ENCODE measurements at places on chromosomes 3 and 15.

GRCh38 chr3:136473716-136474326 lies 223.7 kb downstream of the PCCB start:
- DNase-seq, result no peak

DNA sequence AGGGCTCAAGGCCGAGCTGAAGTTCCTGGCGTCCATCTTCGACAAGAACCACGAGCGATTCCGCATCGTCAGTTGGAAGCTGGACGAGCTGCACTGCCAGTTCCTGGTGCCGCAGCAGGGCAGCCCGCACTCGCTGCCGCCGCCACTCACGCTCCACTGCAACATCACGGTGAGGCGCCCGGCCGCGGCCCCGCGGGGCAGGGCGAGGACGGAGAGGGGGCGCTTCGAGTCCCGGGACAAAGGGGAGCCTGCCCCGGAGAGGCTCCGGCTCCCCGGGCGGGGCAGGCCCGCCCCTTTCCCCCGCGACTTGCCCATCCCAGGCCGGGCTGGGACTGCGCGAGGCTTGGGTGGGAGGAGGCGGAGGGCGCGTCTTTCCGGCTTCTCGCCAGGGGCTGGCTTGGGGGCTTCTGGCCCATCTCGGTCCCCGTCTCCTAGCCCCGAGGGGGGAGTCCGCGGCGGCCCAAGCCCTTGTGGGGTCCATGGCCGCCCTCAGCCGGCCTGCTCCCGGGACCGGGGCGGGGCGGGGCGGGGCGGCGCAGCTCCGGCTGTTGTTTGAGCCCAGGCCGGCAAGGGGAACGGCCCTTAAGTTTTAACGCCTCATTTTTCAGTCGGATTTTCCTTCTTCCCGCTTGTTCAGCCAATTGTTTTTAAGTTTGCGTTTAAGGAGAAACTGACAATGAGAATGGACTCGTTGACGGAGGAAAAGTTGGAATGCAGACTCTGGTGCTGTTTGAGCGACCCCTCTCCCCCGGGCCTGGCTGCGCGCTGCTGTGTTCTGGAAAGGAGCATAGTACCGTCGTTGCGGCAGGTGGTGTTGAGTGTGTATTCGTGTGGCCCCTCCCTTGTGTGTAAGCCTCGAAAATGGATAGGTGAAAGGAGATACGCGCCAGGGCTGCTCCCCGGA lies 683 bp downstream of the UBE2Q2 start:
- peak; percentile 47 for DNase-seq

- DNase-seq, result no peak
Observed at GRCh38 chr3:114011059-114011797, 45.1 kb downstream of the CCDC191 start.

GRCh38 chr3:113607219-113607596 lies 74.9 kb downstream of the SIDT1 start:
- DNase-seq, result no peak

DNA sequence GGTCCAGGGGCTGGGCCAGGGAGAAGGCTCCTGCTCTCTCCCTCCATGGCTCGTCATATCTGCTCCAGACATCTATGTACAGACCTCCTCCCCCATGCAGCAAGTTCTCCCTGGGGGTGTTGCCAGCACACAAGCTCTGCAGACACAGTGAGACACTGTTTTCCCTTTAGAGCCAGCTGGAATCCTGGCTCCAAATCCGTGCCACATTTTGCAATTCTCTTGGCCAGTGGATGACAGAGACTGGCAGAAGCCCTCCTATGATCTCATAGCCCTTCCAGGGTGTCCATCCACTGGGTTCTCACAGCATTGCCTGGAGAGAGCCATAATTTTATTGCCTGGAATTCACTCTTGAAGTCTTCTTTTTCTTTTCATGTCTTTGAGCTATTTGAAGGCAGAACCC lies 203.9 kb downstream of the TLE3 start:
- DNase-seq, result no peak

DNA sequence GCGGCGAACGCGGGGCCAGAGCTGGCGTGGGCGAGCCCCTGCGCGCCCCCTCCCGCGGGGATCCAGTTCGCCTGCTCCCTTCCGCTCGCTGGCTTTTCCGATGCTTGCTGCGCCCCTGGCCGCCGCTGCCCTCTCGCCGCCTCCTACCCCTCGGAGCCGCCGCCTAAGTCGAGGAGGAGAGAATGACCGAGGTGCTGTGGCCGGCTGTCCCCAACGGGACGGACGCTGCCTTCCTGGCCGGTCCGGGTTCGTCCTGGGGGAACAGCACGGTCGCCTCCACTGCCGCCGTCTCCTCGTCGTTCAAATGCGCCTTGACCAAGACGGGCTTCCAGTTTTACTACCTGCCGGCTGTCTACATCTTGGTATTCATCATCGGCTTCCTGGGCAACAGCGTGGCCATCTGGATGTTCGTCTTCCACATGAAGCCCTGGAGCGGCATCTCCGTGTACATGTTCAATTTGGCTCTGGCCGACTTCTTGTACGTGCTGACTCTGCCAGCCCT lies 721 bp downstream of the P2RY1 start:
- DNase-seq, result no peak

GRCh38 chr15:69544365-69545113 lies 91.9 kb downstream of the RPLP1 start:
- DNase-seq, result no peak

DNA sequence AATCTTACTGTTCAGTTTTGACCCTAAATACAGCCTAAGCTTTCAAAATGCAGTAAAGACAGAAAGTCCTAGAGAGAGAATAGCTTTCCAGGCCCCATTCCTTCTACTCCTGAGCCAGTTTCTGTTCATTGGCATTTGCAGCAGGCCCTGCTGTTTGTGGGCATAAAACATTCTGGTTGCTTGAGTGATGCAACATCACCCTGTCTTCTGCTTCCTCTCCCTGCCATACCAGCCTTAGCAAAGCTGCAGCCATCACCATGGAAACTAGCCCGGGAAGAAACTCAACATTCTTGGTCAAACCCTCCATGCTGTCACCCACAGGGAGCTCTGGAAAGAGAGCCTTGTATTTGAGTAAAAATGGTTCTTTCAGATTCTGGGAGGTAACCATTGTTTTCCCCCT lies 325.7 kb downstream of the MAGI1 start:
- DNase-seq, result no peak

GRCh38 chr15:41594801-41595746 lies 36.1 kb downstream of the TYRO3 start:
- no peak for DNase-seq

DNA sequence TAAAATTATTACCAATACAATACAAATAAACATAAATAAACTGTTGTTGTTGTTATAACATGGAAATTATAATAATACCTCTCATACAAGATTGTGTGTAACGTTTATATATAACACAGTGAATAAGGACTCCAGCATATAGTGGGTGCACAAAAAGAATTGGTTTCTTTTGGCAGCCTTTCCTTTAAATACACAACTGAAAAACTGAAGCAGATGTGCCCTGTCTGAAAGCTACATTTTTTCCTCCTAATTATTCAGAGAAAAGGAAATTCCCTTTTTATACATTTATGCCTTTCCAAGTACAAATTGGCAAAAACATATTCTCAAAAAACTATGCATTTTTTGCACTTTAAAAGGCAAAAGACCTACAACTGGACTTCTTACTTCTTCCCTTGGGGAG lies 928.9 kb upstream of the NR2F2 start:
- DNase-seq, result no peak

DNA sequence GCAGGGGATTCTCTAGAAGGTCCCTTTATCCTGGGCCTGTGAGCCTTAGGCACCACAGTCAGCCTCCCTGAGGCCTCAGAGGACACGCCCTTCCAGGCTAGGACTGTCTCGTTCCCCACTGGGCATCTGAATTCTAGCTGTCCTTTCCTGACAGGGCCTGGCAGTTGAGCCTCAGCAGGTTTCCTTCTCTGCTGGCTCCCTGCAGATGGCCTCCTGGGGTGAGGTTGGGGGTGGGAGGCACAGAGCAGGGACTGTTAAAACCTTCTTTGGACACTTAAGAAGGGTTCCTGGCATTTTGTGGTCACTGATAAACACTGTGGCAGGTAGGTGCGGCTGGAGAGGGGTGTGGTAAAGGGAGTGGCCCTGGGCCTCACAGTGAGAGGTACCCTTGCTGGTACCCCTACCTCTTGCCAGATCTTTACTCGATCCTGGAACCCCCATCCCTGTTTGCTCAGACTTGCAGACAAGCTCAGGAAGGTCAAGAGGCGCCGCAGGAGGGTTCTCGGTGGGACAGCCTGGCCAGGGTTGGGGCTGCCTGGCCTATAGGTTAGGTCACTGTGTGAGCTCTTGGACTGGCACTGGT lies 8.5 kb downstream of the CLK3 start:
- no peak for DNase-seq

DNA sequence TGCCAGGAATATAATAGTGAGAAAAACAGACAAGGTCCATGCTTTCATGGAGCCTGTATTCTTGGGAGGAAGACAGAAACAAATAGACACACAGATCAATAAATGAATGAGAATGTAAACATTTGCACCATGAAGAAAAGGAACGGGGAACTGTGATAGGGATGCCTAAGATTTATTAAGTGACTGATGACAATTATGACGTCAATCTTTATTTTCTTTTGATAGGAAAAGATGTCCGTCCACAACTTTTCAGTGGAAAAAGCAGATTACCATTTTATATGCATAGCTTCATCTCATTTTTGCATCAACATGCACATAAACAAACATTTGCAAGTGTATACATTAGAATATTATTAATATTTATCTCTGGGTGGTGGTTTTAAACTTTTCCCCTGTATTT lies 27.9 kb upstream of the WNT5A start:
- DNase-seq, result no peak

DNA sequence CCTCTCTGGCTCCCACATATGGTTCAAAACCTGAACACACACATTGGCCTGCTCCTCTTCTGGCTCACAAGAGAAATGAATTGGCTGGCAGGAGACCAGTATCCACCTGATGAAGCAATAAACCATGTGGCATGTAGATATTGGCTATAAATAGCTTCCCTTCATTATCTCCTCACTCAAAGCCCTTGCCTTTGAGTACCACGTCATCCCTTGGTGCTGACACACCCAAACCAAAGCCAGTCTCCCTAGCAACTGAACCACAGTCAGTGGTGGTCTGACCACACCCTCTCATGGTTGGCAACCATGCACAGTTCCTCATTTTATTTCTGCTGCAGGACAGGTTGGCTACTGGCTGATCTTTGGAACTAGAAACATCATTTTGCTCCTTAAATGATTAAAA lies 98.8 kb downstream of the ZNF621 start:
- no peak for DNase-seq

GRCh38 chr15:79919749-79920511 lies 23.1 kb upstream of the MTHFS start:
- no peak for DNase-seq

DNA sequence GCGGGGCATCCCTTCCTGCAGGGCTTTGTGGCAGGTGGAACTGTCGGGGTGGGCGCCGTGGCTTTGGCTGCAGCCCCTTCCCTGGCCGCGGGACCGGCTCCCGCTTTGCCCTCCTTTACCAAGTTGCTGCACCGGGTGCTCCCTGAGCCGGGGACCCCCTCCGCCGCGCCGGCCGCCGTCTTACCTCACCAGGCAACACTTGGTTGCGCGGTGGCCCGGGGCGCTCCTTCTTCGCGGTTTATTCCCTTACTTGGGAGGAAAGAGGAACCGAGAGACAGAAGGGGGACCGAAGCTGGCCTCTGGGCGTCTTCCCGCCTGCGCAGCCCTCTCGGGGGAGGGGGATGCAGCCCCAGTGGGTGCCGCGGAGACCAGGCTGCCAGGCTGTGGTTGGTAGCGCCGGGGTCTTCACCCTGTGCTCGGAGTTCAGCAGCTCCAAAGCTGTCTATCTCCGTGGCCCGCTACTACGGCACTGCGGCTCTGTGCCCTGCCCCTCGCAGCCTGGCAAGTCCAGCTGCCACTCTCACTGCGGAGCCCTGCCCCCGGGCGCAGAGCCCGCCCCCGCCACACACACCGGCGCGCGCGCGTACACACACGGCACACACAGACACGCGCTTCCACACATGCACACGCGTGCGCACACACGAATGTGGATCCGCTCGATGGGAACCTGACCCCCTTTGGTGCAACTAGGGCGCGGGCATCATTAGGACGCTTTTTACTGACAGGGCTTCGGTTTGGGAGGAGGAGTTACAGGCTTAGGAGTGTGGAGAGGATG lies at the start of gene DGKG:
Gene DGKG, minus strand, starts transcription at position 473 of the 775 bp plus-strand sequence. CDS start 41,775 bp downstream, outside the sequence.
- no peak for DNase-seq

DNA sequence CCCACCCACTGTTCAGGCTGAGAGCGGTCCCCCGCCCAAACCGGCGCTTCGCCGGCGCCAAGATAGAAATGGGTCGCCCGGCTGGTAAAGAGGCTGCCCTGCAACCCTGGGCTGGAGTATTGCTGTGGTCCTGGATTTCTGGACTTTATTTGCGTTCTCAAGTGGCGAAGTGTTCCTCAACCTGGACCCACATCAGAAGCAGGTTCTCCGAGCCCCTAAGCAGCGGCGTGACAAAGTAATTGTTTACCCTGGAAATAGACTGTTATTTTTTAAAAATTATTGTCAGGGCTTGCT lies 481 bp upstream of the DYNC1LI1 start:
- no peak for DNase-seq

DNA sequence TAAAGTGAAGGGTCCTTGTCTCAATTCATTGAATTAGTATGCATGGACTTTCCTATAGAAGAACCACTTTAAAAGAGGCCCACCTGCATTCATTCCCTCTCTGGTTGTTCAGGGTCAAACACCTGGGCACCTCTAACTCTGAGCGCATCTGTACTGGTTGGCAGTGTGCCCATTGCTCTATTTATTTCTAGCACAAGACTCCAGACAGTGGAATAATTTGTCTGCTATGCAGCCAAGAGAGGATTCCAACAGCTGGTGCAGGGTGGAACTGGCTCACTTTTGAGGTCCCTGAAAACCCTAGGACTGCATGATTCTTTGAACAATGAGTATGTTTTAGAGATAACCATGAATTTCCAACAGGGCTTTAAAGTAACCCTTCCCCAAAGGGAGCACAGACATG lies 57.9 kb downstream of the CCDC33 start:
- no peak for DNase-seq

DNA sequence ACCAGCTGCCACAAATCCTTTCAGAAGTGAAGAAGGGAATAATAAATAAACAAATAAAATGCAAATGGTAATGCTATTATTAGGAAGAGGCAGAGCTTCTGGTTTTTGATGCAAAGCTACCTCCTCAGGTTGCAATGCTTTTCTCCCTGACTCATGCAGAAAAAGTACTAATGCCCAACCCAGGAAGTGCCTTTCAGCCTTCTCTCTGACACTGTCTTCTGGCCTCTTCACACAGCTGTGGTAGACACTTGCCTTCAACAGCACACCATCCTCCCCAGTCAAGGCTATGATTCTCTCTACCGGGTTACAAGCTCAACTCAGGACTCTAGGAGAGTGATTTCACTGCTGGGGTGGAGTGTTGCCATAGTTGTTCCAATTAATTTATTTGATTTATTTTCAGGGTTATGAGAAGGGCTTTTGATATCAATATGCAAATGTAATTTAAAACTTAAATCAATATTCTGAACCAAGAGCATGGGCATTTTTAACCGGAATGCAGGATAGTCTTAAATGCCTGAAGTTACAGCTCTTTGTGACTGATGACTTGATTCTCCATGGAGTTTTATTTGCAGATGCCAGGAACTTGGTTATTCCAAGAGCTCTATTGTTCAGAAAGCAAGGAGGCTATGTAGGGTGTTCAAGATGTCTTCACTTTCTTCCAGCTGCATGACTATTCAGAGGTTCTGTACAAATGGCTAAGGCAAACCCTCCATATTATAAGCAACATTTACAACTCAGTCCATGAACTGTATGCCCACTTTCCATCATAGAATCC lies 27.1 kb upstream of the GALNT15 start:
- no peak for DNase-seq

GRCh38 chr3:54574906-54575617 lies 352.8 kb downstream of the LRTM1 start:
- DNase-seq, result no peak

- DNase-seq, result no peak
Observed at GRCh38 chr3:42936157-42936981, 30.4 kb downstream of the ZNF662 start.

- DNase-seq, result no peak
Observed at GRCh38 chr3:37598808-37599581, 262.7 kb upstream of the CTDSPL start.

Measured in SHP77 treated with DMSO at 0.1 percent for 48 hours (cell line).